Activated naive CD4-positive, alpha-beta T cell (primary cell): ENCODE measurements at places on chromosomes 6 and 20.

DNA sequence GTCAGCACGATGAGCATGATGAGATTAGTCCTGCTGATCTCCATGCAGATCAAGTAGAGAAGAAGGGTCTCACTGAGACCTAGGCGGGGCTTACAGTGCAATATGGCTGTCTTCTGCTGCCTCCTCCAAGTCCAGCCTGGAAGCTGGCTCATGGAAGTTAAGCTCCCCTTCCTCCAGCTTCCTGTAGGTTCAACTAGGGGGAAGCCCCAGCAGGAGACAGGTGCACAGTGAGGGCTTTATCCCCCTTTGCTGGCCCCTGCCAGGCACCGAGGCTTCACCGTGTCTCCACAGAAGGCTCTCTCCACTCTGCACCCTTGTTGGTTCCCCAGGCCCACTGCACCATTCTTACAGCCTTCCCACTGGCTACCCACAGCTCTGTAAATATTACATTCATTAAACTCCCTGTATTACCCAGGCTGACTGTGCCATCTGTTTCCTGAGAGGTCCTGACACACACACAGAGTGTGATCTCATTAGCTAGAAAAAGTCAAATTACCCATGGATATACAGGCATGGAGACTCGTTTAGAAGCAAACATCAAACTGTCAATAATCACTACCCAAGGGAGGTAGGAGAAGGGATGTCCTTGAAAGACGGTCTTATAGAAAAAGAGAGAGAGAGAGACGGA lies 90.4 kb downstream of the SLC2A10 start:
- no peak for DNase-seq

GRCh38 chr6:45595010-45595851 lies 217.5 kb upstream of the SUPT3H start:
- DNase-seq = no peak

DNA sequence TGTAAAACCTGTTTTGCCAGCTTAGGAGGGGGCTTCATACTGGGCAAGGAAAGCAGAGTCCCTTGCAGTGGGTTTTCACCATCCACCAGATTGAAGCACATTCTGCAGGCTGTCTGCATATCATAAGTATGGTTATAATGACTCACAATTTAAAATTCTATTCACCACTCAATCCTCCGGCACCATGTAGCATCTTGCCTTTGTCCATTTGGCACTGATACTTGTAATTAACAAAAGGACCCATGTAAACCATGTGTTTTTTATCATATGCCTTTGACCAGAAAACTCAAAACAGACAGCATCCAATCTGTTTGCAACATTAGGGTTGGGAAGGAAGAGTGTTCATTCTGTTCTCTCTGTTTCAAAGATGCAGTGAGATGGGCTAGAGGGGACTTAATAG lies 3.0 kb downstream of the CD83 start:
- no peak for DNase-seq

DNA sequence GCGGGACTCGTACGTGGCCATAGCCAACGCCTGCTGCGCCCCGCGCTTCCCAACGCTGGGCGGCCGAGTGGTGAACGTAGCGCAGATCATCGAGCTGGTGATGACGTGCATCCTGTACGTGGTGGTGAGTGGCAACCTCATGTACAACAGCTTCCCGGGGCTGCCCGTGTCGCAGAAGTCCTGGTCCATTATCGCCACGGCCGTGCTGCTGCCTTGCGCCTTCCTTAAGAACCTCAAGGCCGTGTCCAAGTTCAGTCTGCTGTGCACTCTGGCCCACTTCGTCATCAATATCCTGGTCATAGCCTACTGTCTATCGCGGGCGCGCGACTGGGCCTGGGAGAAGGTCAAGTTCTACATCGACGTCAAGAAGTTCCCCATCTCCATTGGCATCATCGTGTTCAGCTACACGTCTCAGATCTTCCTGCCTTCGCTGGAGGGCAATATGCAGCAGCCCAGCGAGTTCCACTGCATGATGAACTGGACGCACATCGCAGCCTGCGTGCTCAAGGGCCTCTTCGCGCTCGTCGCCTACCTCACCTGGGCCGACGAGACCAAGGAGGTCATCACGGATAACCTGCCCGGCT lies 3.4 kb downstream of the SLC32A1 start:
- DNase-seq = no peak

DNA sequence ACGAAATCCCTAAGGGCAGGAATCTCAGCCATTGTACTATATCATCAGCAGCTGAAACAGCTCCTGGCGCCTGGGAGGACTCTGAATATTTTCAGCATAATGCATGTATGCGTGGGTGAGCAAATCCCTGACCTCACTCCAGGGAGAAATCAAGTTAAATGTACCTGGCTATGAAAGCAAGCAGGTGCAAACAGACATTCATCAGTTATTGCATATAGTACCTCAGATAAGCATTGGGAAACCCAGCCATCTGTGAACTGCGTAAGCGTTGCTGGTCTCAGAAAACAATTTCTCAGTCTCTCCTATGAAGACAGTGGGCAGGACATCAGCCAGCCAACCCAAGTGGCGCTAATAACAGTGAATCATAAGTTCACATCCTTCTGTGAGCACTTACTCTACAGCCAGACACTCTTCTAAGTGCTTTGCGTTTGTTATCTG lies 622.6 kb downstream of the EPM2A start:
- DNase-seq = no peak

DNA sequence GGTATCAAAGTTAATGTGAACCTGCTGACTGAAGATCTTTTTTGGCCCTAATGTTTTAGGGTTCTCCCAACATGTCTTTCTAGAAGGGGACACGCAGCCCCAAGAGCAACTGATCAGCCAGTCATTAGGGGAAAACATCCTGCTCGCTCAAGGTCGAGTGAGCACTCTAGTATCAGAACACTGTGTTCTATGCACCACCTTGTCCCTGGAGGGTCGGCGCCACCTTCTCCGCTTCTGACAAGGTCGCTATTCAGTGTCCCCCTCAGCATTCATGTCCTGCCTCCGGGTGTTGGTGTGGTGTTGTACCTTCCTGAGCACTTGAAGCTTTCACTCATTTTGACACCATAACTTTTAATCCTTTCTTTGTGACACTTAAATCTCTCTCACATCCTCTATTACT lies 331.2 kb upstream of the KCNQ5 start:
- no peak for DNase-seq

DNA sequence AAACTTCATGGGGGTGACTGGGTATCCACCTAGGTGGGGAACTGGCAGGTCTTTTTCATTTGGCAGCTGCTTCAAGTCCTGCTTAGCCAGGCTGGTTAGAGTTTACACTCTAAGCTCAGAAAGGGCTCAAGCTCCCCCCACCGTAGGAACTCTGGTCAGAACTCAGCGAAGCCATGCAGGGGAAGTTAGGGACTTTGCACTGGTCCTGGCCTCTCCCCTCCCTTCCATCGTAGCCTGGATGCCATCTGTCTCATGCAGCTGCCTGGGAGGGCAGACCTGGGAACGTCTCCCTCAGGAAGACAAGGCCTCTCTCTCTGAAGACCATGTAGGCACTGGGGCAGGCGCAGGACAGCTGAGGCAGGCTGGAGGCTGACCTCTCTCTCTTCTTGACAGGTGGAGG lies 183.8 kb upstream of the UST start:
- DNase-seq = no peak

GRCh38 chr6:55980627-55981211 lies 105.3 kb upstream of the BMP5 start:
- DNase-seq = no peak

DNA sequence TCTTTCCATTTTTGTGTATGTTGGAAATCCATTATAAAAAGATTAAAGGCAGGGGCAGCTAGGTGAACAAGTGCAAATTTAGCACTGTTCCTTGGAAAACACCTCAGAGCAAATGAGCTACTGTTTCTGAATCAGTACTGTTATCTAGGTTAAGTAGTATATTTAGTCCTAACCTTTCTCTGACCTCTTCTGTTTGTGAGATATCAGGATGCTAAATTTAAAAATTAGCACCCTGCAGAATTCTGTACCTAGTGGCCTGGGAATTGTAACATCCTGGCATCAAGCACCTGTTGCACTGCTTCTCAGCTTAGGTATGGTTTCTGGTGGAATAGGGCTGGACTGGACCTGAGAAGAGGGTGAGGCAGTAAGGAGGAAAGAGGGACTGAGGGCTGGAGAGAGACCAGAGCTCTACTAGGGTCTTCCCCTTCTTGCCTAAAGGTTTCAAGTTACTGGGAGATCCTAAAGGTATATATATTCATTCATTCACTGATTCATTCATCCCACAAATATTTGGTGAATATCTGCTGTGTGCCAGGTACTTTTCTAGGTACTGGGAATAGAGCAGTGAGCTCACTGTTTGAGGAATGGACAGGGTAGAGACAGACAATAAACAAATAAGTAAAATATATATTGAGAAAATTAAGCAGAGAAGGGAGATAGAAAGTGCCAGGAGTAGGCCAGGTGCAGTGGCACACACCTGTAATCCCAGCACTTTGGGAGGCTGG lies 5.2 kb downstream of the ZNF76 start:
- no peak for DNase-seq

DNA sequence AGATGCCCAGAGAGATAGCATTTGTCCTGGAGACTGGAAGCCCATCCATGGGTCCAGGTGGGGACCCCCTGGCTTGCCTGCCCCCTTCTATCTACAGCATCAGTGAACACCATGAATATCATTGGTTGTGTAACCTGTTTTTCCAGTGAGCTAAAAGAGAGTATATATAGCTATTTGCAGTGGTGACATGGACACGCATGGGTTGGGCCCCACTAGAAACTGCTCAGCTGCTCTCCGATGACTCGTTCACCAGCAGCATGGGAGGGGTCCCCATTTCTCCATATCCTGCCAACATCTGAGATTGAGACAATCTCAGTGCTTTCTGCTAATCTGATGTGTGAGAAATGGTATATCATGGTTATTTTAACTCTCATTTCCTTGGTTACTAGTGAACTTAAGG lies 4.0 kb upstream of the ZC3H12D start:
- DNase-seq = no peak

GRCh38 chr6:15539722-15540270 lies 123.0 kb downstream of the DTNBP1 start:
- DNase-seq = no peak

DNA sequence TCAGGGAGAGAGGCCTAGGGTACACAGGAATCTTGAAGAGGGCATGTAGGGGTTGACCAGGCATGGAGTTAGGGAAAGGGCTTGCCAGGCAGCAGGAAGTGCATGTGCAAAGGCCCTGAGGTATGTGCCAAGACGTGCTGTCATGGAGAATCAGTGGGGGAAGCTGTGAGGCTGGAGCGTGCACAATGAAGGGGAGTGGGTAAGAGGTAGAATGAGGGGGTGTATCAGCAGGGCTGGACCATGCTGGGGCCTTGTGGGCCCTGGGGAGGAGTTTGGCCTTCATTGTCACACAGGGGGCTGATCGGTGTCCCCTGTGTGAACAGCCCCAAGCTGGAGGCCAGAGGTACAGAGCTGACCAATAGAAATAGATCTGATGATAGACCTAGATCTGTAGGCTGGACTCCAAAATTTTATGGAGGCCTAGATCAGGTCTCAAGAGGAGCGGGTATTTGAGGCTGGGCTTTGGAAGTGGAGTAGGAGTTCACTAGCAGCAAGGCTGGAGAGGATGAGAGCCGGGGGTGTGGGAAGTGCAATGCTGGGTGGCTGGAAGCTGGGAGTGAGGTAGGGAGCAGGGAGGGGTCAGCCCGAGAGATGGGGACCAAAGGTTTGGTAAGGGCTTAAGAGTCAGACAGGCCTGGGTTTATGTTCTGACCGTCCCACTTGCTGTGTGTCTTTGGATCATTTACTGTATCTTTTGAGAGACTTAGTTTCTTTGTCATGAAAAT lies 3.0 kb downstream of the SRC start:
- DNase-seq = no peak

DNA sequence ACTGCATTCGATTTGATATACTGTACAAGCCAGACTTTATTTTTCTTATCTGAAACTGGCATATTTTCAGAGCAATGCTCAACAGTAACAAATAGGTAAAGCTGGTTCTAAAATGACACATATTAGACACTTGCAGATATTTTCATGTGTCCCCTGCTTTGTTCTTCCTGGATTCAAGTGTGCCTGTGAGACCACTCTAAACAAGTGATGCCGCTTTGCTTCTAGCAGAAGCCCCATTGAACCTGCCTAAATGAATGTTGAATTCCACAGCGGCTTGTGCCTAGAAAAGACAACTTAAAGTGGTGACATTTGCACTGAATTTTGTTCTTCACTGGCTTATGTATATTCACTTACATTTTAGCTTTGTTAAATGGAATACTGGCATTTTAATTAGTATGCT lies 115.7 kb downstream of the AKAP7 start:
- no peak for DNase-seq

- DNase-seq = no peak
Observed at GRCh38 chr6:116074732-116075390, 14.2 kb upstream of the FRK start.

GRCh38 chr6:134351615-134352474 lies 33.9 kb upstream of the SGK1 start:
- no peak for DNase-seq

DNA sequence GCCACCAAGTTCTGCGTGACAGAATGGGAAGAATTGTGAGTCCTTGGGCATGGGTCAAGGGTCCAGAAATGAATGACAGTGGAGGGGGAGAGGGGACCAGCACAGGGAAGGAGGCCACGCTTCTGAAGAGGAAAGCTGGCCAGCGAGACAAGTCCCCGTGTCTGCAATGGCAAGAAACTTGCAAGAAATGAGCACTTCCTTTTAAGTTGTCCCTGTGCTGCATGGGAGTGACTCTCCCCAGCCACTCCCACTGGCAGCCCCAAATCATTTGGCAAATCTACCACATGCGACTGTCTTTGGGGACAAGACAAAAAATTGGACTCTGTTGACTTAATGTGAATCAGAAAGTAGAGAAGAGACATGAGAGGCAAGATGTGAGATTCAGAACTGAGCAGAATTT lies 242.2 kb upstream of the RREB1 start:
- DNase-seq = no peak

GRCh38 chr6:20931093-20931492 lies 396.8 kb downstream of the CDKAL1 start:
- no peak for DNase-seq

DNA sequence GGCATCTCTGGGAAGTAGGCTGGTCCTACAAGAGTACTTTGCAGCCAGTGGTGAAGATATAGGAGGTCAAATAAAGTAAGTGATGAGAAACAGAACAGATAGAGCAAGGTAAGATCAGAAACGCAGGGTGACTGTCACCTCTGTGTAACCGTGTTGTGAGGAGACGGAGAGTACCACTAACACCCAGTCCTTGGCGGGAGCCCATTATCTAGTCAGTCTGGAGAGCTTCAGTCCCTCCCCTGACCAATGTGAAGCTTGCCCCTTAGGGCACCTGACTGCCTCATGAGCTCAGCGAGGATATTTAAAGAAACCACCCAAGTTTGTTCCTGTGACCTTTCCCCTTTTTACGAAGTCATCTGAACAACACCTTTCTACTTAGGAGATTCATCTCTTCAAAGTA lies 110.0 kb downstream of the SAMD5 start:
- DNase-seq = no peak

- no peak for DNase-seq
Observed at GRCh38 chr6:98929498-98930060, 18.2 kb downstream of the FBXL4 start.

- no peak for DNase-seq
Observed at GRCh38 chr6:52881662-52881995, 27.9 kb downstream of the GSTA3 start.

DNA sequence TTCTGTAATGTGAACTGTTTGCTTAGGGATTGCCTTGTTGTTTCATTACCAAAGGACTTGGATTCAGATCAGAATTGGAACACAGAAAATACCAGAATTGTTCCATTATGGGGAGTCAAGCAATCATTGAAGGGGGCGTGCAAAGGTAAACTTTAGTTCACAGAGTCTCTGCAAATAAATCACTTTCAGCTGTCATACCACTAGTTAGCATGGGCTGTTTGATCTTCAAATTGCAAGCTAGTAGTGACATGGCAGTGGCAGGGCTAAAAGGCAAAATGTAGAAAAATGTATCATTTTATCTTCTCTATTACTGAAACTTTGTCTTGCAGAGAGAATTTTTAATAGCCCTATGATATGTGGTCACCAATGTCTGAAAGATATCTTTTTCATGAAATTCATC lies 483.2 kb upstream of the NRSN1 start:
- no peak for DNase-seq
